ENCODE measurements at places on chromosomes 12 and 14.

GRCh38 chr12:114306646-114307045 lies 99.3 kb downstream of the TBX5 start:
- no peak for DNase-seq

- no peak for DNase-seq
Observed at GRCh38 chr12:11171969-11172675, 1.1 kb downstream of the SMIM10L1 start.

- DNase-seq: no peak
Observed at GRCh38 chr14:73168691-73169090, 32.4 kb downstream of the PSEN1 start.

GRCh38 chr14:32576977-32577376 lies 247.9 kb downstream of the AKAP6 start:
- no peak for DNase-seq

- no peak for DNase-seq
Observed at GRCh38 chr14:32491416-32492016, 162.4 kb downstream of the AKAP6 start.

GRCh38 chr14:52879958-52880357 lies 70.9 kb downstream of the FERMT2 start:
- DNase-seq: no peak

- DNase-seq: no peak
Observed at GRCh38 chr14:99672506-99673304, 11.4 kb upstream of the CYP46A1 start.

DNA sequence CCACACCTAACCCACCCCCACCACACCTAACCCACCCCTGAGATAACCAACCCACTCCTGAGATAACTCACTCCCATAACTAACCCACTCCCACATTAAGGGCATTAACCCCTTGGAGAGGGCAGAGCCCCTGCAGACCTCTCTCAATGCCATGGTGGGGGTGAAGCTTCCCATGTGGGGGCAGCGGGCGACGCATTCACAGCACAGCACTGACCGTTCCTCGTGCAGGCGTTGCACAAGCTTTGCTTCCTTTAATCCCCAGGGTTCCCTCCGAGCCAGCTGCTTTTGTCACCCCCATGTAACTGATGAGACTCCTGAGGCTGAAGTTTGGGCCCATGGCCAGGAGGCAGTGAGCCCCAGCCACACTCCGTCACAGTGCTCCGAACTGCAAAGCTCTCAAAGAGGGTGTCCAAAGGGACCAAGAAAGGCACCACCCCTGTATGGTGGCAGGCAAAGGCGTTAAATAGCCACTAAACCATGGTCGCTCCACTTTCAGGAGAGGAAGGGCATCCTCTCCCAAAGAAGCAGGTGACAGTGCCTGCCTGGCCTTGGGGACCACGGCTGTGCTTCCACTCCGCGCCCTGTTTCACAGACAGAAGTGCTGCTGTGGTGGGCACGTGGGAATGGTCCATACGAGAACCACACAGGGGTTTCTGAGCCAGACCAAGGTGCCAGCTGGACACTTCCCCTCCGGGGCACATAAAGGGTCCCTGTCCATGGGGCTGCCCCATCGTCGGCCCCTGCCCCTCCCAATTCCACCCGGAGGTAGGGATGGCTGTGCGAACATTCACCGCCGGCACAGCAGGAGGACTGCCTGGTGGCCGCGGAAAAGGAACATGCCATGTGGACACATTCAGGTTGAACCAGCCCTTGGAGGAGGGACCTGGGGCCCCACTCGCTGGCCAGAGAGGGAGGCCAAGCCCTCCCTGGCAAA lies 28.3 kb downstream of the GALNT9 start:
- DNase-seq: no peak

DNA sequence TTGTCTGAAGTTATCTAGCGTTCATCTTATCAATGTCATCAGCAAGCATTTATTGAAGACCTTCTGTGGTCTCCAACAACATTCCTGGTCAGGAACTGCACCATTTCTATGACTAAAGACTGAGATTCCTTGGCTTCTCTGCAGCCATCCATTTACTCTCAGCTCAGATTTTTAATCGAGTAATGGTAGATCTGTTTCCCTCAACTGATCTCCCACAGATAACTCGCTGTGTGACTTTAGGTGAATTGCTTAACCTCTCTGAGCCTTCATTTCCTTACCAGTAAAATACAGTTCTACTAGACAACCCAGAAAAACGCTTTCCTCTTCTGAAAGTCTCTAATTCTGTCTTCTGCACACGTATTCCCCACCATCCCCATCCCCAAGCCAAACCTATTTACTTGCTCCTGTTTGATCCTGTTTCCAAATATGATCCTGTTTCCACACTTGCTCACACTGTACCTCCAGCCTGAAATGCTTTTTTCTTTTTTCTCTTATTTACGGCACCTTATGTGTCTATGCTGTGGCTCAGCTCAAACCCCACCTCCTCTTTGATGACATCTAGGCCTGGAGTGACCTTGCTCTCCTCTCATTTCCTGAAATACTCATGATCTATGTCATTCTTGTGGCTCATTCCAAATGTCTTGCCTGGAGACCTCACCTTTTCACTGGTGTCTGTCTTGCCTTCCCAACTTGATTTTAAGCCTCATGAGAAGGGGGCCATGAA lies 21.8 kb downstream of the PLXNC1 start:
- no peak for DNase-seq

DNA sequence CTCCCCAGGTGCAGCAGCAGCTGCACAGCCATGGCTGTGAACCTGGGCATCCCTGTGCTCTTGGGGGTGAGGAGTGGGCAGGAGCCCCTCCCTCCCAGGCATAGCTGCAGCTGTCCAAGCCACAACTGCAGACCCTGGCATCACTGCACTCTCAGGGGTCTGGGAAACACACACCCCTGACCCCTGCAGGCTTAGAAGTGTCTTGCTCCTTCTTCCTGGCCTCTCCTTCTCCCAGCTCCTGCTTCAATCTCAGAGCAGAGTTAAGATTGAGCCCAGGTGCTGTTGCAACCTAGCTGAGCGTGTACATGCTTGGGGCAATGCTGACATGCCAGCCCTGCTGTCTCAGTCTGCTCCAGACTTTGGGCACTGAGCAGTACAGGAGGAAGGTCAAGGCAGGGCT lies 833.6 kb downstream of the FLRT2 start:
- no peak for DNase-seq

DNA sequence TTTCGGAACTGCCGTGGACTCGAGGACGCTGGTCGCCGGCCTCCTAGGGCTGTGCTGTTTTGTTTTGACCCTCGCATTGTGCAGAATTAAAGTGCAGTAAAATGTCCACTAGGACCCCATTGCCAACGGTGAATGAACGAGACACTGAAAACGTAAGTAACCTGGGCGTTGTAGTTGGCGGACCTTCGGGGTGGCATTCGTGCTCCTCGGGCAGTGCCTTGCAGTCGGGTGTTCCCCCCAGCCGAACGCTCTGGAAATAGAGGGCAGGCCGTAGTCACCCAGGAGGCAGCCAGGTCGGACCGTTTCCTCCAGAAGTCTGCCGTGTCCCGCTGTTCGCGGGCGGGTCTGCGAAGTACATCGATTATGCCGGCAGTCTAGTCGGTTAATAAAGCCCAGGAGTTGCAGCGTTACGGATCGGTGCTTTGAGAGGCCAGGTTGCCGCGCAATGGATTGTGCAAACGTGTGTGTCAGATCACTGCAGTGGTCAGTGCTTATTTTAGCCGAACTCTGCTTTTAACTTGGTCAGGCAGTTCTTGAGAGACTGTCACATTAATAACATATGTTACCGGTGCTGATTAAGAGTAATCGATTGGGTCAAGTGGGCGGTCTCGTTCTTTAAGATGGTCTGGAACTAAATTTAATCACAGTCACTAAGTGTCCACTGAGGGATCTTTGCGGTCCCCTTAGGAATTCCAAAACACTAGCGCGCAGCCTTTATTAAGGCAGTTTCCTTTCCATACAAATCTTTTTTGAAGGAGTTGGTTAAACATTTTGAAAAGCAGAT lies 906 bp downstream of the MARK3 start:
- DNase-seq: peak; percentile 56

- no peak for DNase-seq
Observed at GRCh38 chr12:53064613-53065436, 14.4 kb downstream of the SPRYD3 start.

GRCh38 chr14:95523815-95524448 lies 7.5 kb upstream of the SYNE3 start:
- DNase-seq: peak; percentile 45

DNA sequence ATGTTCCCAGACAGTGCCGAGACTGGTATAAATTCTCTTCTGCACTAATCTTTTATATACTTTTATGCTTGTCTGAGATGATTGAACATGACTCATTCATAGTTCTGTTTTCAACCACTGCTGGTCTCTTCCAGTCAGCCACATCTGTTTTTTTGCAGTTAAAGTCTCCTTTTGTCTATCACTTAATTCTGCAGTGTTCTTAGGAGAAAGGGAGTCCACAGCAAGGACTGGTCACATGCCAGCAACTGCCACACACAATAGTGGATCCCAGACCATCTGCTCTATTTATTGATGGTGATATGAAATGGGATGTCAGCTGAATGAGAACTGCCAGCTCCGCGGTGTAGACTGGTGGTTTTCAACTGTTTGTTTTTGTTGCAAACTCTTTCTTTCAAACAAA lies 379.8 kb downstream of the MED13L start:
- no peak for DNase-seq

DNA sequence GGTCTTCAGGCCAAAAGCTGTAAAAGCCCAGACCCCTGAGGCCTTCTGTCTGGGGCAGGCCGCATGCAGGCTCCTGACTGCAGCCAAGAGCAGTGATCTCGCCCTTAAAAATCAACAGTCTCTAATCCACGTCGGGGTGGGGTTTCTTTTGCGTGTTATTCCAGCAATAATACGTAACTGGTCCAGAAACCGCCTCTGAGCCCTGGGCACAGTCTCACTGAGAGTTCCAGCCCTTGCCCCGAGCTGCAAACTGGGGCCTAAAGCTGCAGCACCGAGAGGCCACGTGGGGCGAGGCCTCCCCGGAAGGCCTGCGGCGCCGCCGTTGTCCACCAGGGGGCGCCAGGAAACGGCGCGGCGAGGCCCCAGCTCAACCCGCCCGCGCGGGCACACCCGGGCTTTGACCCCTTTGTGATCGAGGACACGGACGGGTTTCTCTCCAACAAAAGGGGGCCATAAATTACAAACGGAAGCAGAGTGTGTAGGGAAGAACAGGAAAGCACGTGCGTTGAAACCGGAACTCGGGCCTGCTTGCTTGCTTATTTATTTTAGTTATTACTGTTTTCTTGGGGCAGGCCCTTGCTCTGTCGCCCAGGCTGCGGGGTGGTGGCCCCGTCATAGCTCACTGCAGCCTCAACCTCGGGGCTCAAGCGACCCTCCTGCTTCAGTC lies 87.2 kb downstream of the NINJ2 start:
- DNase-seq: peak; percentile 91

DNA sequence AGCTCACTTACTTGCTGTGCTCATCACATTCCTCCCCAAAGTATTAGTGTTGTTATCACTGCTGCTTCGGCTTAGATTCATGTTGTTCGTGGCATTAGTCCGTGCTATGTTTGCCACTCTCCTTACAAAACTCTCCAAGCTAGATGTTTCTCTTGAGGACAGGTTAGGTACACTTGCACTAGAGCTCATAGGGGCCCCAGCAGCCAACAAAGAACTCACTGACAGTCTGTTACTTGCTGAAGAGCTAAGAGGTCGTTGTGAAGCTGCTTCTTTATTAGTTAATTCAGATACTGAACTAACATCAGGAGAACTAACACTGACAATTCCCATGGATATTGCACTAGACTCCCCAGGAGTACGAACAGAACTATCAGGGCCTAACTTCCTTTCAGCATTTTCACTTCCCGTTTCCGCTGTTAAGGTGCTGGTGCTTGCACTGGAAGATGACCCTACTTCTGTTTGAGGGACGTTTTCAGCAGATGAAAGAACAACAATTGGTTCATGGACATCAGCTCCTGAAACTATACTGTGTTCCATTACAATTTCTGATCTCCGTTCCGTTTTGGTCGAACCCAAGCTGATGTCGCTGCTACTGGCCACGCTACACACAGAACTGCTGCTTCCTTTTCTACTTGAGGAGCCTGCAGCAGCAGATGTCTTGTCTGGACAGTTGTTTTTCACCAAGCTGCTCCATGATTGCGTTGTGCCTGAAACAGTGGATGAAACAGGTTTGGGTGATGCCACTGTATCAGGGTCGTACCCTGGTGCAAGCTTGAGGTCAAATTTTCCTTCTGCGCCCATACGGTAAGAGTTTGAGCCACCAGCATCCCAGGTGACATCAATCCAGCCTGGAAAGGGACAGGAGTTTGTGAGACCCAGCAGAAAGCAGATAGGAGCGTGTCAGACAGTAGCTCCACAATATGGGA lies 78.7 kb downstream of the HECTD1 start:
- DNase-seq: no peak

GRCh38 chr12:2413999-2414792 lies 361.4 kb downstream of the CACNA1C start:
- DNase-seq: no peak

DNA sequence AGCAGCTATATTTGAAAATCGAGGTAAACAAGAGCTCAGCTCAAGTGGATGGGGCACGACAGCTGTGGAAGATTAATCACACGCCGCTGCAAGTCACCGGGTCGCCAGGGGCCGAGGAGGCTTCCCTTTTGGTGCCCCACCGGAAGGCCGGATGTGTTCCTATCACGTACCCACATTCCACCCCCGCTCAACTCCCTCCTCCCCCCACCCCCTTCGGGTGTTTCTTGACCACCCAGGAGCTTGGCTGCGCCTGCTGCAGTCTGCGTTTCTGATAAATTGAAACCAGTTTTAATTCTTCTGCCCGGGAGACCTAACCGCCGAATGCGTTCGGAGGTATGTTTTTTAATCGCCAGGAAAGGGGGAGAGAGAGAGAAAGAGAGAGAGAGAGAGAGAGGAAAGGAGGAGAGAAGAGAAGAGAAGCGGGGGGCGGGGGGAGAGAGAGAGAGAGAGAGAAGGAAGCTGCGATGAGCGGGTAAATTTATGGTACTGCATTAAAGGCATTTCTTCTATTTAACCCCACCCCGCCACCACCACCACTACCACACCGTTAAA lies 1.8 kb downstream of the SLC8A3 start:
- DNase-seq: peak; percentile 46

- DNase-seq: no peak
Observed at GRCh38 chr14:89858089-89858488, 96.4 kb downstream of the EFCAB11 start.

GRCh38 chr14:102759456-102760187 lies 17.6 kb upstream of the TRAF3 start:
- no peak for DNase-seq

DNA sequence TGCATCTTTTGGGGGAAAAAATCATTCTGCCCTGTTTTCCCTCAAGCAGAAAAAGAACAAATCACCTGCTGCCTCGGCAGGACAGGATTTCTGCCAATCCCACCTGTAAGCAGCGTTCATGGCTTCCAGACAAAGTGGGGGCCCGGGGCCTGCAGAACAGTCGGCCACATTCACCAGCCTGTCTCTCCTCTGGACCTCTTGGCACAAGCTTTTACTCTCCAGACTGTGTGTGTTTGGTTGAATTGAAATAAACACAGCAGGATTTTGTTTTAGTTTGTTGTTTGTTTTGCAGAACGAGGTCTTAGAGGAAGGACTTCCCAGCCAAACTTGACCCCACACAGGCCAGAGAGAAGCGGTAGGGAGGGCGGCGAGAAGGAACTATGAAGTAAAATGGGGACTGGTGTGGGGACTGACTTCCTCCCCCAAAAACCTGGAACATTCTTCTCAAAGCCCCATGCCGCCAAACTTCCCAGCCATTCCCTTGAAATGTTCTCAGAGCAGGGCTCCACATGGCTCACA lies 41.7 kb upstream of the FOS start:
- DNase-seq: no peak

Data from stimulated activated CD8-positive, alpha-beta memory T cell treated with anti-CD3 and anti-CD28 coated beads, Interleukin-4, amount 100 ng/mL, for 48 hours (primary cell).